Activated naive CD8-positive, alpha-beta T cell treated with anti-CD3 and anti-CD28 coated beads for 36 hours (primary cell): ENCODE measurements at places on chromosomes 7 and 10.

- no peak overlapping the region for H3K27ac ChIP-seq
- H3K4me3 ChIP-seq, result no peak overlapping the region
- H3K36me3 ChIP-seq, result peaks cover 19% of the 10 kb centered on the region
- DNase-seq, result no peak
Observed at GRCh38 chr7:828793-829561, 3.3 kb upstream of the SUN1 start.

- no peaks in the 10 kb centered on the region for H3K4me1 ChIP-seq
- no peak overlapping the region for H3K27ac ChIP-seq
- no peak overlapping the region for H3K4me3 ChIP-seq
- no peaks in the 10 kb centered on the region for H3K36me3 ChIP-seq
Observed at GRCh38 chr10:124293616-124294449, 124.9 kb downstream of the OAT start.

DNA sequence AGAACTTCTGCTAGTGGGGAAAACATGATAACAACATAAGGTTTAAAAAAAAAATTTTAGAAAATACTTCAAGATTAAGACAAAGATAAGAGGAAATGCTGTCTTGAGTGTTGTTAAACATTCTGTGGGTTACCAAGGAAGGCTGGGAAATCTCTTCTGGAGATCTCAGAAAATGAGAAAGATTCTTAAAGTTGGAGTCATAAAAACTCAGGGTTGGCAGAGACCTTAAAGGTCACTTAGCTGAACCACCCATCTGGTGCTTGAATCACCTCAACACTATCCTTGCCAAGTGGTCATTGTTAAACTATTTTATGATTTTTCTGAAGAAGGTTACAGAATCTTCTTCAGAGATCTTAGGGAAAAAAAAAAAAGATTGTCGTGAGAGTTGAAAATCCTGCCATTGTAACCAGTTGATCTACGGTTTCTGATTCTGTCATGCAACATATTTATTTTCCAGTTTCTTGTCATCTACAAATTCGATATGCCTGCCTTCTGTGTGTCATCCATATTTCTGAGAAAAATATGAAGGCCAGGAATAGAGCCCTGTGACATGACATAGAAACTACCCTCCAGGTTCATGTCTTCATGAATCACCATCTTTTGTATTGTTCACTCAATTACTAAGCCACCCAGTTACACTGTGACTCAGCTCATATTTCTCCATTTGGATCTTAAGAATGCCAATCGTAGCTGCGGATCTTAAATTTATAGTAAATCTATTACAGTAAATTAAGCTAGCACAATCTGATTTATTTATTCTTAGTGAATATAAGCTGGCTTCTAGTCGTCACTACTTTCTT is 179.2 kb downstream of the ST7 start:
- H3K4me1 ChIP-seq, result peaks cover 1% of the 10 kb centered on the region
- H3K27ac ChIP-seq, result no peak overlapping the region
- H3K27me3 ChIP-seq, result no peaks in the 10 kb centered on the region
- DNase-seq, result no peak

DNA sequence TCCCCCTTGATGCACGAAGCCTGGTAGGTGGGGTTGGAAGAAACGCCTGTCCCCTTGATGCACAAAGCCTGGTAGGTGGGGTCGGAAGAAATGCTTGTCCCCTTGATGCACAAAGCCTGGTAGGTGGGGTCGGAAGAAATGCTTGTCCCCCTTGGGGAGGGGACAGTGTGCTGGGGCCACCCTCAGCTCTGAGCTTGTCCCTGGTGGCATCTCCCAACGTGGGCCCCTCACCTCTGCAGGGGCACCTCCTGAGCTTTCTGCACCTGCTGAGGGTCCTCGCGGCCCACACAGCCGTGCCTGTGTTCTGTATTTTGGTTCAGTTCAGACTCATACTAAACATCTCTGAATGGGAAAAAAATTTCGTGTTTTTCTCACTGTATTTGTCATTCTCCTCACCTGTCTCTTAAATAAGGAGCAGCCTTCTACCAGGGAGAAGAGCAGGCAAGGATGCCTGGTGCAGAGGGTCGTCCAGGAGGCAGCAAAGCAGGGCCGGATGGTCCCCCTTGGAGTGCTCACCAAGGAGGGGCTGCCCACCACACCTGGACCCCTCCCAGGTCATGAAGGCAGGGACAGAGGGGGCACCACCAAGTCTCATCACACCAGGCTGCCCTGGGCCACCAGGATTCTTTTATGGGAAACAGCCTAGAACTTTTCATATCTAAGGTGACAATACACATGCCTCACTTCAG is 24.7 kb downstream of the VIPR2 start:
- no peaks in the 10 kb centered on the region for H3K36me3 ChIP-seq
- H3K4me3 ChIP-seq, result no peak overlapping the region
- DNase-seq, result no peak
- no peak overlapping the region for H3K27ac ChIP-seq
- peaks cover 5% of the 10 kb centered on the region for H3K27me3 ChIP-seq
- H3K4me1 ChIP-seq, result no peaks in the 10 kb centered on the region

DNA sequence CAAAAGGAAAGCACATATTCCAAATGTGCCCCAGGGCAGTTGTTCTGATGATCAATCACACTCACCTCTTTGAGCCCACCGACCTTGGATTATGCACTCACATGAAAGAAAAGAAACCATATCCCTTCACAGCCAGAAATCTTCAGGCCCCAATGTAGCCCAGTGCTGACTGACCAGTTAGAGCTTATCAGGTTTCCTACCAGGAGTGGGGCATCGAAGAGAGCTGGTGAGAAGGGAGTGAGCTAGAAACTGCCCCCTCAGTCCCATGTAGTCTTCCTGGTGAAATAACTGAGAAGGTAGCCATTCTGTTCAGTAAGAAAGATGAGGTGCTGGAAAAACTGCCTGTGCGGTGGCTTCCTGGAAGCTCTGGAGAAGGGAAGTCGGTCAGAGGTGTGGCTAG is 32.2 kb downstream of the NRCAM start:
- no peak overlapping the region for H3K4me3 ChIP-seq
- no peaks in the 10 kb centered on the region for H3K27me3 ChIP-seq
- H3K27ac ChIP-seq, result peak overlapping the region; percentile 32
- H3K36me3 ChIP-seq, result no peaks in the 10 kb centered on the region
- H3K4me1 ChIP-seq, result peaks cover 56% of the 10 kb centered on the region
- no peak for DNase-seq

- no peak overlapping the region for H3K4me3 ChIP-seq
- peaks cover 19% of the 10 kb centered on the region for H3K27me3 ChIP-seq
- no peaks in the 10 kb centered on the region for H3K36me3 ChIP-seq
- no peaks in the 10 kb centered on the region for H3K4me1 ChIP-seq
- DNase-seq, result no peak
- H3K27ac ChIP-seq, result no peak overlapping the region
Observed at GRCh38 chr7:97310-97841, 95.0 kb upstream of the FAM20C start.

DNA sequence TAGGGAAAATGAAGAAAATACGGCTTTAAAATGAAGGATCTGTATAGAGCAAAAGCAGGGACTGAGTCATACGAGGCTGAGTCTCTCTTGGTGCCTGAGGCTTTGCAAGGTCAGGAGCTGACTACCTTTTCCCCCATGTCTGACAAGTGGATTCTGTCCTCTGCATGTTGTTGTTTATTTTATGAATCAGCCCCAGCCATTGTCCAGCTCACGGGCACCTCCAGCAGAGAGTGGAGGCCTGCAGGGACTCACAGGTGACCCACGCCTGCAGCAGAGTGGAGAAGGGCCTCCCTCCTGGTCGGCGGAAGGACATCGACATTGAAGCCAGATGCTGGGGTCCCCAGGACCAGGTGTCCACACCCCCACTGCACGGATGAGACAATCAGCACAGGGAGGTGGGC is 233.9 kb downstream of the WDR37 start:
- DNase-seq, result no peak
- peaks cover 16% of the 10 kb centered on the region for H3K27me3 ChIP-seq
- H3K4me3 ChIP-seq, result no peak overlapping the region
- peaks cover 4% of the 10 kb centered on the region for H3K4me1 ChIP-seq

- H3K4me1 ChIP-seq, result peaks cover 12% of the 10 kb centered on the region
- H3K27ac ChIP-seq, result peak overlapping the region; percentile 84
- H3K27me3 ChIP-seq, result no peaks in the 10 kb centered on the region
- H3K36me3 ChIP-seq, result peaks cover 41% of the 10 kb centered on the region
- no peak for DNase-seq
Observed at GRCh38 chr7:6026820-6027311, 4.3 kb upstream of the ANKRD61 start.

DNA sequence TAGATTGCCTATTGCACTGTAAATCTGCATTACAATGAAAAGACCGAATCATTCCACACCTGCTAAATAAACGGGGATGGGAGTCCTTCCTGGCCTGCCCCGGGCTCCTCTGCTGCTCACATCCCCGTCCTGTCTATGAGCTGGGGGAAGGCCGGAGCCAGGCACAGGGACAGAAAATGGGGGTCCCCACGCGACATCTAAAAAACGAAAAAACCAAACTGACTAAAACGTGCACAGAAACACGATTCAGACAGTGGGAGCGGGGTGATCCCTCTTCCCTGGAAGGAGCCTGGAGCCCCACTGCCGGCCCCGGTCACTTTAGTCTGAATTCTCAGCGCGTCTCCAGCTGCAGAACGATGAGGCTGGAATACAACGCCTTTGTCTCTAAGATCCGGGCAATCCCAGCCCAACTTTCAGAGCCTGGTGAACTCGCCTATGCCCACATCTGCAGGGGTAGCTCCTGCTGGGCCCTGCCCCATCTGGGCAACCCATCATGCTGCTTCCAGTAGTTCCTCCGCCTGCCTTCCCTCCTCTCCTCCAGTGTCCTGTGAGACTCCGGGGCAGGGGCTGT is 78.0 kb downstream of the ADARB2 start:
- no peak overlapping the region for H3K27ac ChIP-seq
- H3K4me1 ChIP-seq, result no peaks in the 10 kb centered on the region
- H3K27me3 ChIP-seq, result peaks cover 24% of the 10 kb centered on the region
- no peak overlapping the region for H3K4me3 ChIP-seq
- H3K36me3 ChIP-seq, result no peaks in the 10 kb centered on the region
- DNase-seq, result no peak

DNA sequence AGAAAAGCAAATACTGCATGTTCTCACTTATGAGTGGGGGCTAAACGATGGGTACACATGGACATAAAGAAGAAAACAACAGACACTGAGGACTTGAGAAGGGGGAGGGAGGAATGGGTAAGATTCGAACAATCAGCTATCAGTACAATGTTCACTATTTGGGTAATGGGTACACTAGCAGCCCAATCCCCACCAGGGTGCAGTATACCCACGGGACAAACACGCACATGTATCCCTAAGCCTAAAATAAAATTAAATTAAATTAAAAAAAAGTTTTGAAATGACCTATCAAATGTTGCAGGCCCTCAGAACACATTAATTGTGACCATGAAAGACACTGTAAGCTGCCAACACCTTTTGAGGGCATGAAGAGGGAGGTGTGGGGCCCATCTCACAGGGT is 316.0 kb downstream of the WDR37 start:
- no peak overlapping the region for H3K27ac ChIP-seq
- H3K36me3 ChIP-seq, result no peaks in the 10 kb centered on the region
- no peak for DNase-seq
- H3K27me3 ChIP-seq, result peaks cover 45% of the 10 kb centered on the region
- H3K4me3 ChIP-seq, result no peak overlapping the region
- no peaks in the 10 kb centered on the region for H3K4me1 ChIP-seq

- H3K4me1 ChIP-seq, result peaks cover 37% of the 10 kb centered on the region
- peak; percentile 38 for DNase-seq
- no peaks in the 10 kb centered on the region for H3K27me3 ChIP-seq
Observed at GRCh38 chr7:144834641-144835144, 1.2 kb downstream of the TPK1 start.

GRCh38 chr7:28605427-28606085 is 193.2 kb downstream of the CREB5 start:
- no peak overlapping the region for H3K27ac ChIP-seq
- H3K36me3 ChIP-seq, result no peaks in the 10 kb centered on the region
- H3K4me1 ChIP-seq, result no peaks in the 10 kb centered on the region

DNA sequence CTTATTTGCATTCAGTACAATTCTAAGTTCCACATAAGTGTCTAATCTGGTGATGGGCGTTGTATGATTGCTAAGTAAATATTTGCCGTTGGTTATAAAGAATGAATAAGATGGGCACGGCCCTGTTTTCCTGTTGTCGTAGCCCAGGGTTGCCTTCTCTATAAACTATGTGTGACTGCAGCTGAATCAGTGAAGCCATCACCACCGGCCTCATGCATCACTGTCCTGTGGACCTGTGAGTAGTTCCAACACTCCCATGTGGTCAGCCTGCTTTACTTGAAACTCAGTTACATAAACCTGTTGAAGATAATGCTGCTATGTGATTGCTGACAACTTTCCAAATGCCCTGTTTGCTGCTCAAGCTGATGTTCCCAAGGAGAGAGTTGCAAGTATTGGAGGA is 21.6 kb upstream of the KLF6 start:
- no peak for DNase-seq
- H3K4me3 ChIP-seq, result no peak overlapping the region
- no peaks in the 10 kb centered on the region for H3K36me3 ChIP-seq
- no peaks in the 10 kb centered on the region for H3K27me3 ChIP-seq
- H3K27ac ChIP-seq, result no peak overlapping the region
- peaks cover 57% of the 10 kb centered on the region for H3K4me1 ChIP-seq

DNA sequence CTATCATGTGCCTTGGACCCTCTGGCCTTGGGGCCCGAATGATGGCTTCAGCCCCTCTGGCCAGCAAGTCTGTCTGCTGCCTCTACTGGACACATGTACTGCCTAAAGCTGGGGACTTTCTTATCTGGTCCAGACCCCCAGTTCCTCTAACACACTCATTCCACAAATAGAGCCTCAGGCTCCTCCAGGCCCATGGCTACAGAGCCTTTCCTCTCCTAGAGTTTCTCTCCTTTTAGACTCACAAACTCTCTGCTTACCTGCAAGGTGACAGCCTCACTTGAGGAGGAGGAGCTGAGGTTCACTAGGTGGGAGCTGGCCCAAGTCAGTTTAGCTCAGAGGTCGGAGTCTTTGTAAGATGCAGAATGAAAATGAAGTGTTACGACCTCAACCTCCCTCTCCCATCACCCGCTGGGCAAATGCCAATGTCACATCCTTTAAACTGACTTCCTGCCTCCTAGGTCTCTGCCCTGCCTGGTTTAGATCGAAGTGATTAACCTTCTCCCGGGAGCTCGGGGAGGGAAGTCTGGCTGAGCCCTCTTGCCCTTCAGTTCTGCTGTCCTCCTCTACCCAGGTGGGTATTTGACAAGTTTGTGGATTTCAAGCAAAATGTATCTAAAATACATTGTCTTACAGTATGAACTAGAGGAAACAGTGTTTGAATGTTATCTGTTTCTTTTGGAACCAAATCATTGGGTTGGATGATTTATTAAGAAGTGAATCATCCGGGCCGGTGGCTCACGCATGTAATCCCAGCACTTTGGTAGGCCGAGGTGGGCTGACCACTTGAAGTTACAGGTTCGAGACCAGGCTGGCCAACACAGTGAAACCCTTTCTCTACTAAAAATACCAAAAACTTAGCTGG is 71.9 kb upstream of the TNS3 start:
- no peaks in the 10 kb centered on the region for H3K27me3 ChIP-seq
- DNase-seq, result no peak
- H3K4me3 ChIP-seq, result no peak overlapping the region

DNA sequence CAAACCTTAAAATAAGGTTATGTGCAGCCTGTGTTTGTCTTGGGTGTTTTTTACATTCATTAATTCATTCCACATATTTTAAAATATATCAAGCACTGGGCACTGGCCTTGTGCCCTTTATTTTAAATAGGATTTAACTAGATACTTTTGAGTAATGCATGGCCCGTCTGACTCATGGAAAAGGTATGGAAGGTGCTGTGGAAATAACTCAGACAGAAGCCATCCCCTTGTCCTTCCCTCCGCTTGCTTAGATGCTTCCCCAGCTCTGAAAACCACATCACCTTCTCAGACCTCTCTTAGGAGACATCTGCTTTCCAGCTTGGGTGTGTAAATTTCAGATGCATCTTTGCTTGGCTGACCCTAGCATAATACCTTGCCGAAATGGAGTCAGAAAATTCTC is 30.5 kb downstream of the SLC18A2 start:
- no peak for DNase-seq
- H3K4me3 ChIP-seq, result no peak overlapping the region
- H3K4me1 ChIP-seq, result no peaks in the 10 kb centered on the region
- no peaks in the 10 kb centered on the region for H3K36me3 ChIP-seq
